ENCODE measurements at places on chromosomes 4 and X.

GRCh38 chr4:26248647-26249046 is 72.2 kb upstream of the RBPJ start:
- DNase-seq: no peak

- no peak for DNase-seq
Observed at GRCh38 chr4:173488074-173488473, 42.0 kb downstream of the HAND2 start.

GRCh38 chr4:81352446-81352835 is 119.3 kb downstream of the RASGEF1B start:
- no peak for DNase-seq

DNA sequence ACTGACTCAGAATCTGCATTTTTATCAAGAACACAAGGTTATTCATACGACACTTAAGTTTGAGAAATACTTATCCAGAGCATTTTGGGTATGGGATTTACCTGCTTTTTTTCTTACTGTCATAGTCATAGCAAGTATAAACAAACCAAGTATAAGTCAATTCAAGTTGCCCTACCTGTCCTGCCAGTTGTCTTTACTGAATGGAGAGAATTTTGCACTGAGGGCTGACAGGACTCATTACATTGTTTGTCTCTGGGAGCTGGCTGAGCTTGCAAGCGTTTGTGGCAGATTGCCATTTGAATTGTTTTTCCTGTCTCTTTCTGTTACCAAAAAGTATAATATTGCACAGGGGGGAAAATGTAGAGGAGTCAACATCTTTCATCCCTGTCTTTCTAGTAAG is 278.9 kb upstream of the MAGEC2 start:
- no peak for DNase-seq

DNA sequence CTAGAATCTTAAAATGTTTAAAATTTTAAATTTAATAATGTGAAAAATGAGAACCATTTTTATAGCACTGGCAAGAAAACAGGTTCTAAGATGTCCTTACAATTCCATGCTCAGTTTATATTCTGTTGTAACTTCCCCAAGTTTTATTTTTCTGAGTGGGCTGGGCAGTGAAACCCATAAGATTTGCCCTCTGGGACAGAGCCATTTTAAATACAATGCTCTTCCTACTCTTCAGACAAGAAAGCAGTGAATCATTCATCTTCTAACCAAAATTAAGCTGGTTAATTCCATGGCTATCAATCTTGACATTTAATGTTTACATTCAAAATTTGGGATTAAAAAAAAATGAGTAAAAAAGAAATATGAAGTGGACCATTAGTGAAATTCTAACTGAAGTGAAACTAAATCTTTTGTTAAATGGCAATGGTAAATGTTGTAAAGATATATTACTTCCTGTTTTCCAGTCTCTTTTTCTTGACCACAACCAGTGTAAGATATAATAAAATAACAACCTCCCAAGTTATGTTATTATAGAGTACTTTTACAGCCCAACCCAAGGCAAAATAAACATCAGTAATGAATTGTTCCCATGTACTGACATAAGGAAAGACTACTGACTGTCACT is 37.2 kb upstream of the PTPN13 start:
- DNase-seq: no peak

GRCh38 chrX:6292599-6292998 is 63.9 kb upstream of the NLGN4X start:
- DNase-seq: no peak

GRCh38 chrX:138150709-138151108 is 560.8 kb downstream of the FGF13 start:
- DNase-seq: no peak

GRCh38 chrX:129793604-129794191 is 13.9 kb downstream of the SASH3 start:
- no peak for DNase-seq

DNA sequence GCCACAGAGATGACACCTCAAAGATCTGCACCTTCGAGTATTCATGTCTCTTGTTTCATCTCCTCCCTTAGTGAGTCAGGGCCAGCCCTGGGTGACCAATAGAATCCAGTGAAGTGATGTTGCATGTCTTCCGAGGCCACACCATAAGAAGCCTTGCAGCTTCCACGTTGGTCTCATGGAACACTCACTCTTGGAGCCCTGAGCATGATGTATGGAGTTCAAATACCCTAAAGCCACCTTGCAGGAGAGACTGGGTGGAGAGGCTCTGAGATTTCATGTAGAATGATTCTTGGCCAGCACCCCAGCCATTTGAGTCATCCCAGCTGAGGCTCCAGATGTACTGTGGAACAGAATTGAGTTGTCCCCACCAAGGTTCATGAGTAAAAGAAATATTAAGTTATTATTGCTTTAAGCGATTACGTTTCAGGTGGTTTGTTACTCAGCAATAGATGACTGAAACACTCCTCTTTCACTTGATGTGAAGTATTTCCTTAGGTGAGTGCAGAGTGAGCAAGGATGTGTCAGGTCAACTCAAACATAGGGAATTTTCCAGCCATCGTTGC is 5.0 kb upstream of the RP2 start:
- DNase-seq: peak; percentile 10

- peak; percentile 58 for DNase-seq
Observed at GRCh38 chr4:108118505-108118904, 50.2 kb downstream of the LEF1 start.

GRCh38 chr4:126113058-126113457 is 798.3 kb downstream of the FAT4 start:
- DNase-seq: no peak

GRCh38 chrX:110156167-110156754 is 153.3 kb downstream of the TMEM164 start:
- peak; percentile 27 for DNase-seq

- DNase-seq: no peak
Observed at GRCh38 chr4:183229397-183229796, 90.7 kb downstream of the CLDN22 start.

DNA sequence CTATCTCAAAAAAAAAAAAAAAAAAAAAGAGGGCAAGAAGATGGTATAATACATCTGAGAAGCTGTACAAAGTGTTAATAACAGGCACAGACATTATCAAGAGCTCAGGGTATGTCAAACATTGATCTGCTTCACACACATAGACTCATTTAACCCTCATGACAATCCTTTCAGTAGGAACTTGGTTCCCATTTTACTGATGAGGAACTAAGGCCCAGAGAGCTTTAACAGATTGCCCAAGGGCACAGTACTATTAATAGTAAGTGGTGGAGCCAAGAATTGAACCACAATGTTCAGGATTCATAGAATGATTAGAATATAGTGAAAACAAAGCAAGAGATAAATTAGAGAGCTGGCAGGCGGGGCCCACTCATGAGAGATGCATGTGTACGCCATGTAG is 154.4 kb downstream of the EFHC2 start:
- no peak for DNase-seq

DNA sequence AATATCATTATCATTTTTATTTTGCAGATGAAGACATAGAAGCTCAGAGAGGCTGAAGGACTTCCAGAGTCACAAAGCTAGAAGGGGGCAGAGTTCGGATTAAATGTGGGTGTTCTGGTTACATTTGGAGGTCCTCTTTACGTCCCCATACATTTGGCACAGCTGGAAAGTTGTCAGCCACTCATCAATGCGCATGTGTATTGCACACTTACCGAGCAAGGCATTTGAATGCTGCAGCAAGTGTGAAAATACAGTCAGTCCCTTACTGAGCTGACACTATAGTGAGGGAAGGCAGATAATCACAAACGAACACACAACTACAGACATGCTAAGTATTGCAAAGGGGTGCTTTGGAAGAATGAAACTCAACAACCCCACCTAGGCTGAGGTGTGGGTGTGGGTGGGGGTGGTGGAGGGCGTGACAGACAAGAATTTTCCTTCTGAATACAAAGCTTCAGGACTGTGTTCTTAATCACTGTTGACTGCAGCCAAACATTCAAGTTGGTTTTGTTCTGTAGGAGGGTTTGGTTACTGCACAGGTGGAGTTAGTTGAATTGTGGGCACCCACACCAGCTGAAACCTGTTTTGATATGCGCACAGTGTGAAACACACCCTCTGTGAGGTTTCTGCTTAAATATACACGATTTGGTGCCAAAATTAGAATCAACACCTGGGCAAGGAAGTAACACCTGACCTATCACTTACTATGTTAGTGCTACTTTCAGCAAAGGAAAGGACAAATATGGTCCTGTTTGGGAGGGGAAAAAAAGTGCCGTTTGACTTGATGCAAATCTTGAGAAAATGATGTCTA is 72.4 kb downstream of the COQ2 start:
- DNase-seq: peak; percentile 40

DNA sequence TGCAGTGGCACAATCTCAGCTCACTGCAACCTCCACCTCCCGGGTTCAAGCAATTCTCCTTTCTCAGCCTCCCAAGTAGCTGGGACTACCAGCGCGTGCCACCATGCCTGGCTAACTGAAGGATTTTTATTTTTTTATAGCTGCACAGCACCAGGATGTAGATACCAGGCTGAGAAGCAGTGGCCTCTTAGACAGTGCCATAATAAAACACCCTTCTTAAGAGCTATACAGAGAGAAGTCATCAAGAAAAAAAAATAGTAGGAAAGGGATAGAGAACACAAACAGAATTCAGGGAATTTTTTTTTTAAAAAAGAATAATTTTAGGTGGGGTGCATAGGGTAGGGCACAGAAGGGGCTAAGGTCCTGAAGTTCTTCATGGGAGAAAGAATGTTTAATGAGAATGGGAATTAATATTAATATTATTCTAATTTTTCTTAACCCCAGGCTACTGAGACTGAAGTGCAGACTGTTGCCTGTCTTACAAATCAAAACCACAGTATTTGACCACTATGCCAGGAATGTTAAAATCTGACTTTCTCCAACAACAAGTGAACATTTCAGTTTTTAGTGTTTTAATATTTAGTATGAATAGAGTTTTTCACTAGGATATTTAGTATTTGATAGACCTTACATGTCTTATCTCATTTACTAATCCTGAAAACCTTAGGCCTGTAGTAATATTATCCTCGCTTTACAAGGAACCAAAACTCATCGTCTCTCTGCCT is 146.7 kb downstream of the KCNIP4 start:
- DNase-seq: no peak

DNA sequence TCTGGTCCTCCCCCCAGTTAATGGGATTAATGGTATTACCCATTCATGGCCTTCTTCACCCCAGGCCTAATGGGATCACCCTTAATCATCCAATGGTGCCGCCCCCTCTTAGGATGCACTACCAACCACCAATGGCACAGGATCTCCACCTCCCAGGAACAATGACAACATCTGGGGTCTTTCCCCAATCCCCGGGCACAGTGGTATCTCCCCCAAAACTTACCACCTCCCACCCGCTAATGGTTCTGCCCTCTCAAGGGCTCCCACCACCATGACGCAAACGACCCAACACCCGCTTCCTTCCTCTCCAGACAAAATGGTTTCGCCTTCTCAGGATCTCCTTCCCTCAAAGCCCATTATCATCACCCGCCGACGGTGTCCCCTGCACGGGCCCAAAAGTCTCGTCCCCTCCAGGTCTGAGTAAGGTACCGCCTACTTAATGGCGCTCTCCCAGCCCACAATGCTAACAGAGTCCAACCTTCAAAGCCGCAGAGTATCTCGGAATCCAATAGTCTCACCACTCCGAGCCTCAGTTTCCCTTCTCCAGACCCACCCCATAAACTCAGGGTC is 458 bp downstream of the GRIPAP1 start:
- DNase-seq: peak; percentile 46

- no peak for DNase-seq
Observed at GRCh38 chr4:16450031-16450430, 223.8 kb upstream of the TAPT1 start.

DNA sequence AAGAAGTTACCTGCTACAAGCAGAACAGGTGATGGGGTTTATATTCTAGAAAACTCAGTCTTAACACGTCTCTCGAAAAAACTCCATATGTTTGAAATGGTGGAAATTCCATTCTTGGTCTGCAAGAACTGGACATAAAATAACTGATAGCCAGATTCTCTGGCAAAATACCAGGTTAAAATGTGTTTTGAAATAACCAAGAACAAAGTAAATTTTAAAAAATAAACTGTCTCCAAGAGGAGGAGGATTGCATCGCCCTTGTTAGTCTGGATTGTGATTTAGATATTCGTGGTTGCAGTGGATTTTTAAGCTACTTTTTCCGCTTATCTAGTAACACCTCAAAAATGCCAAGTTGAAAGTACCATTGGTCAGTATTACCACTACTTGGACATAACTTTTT is 40.8 kb downstream of the CENPU start:
- DNase-seq: no peak

GRCh38 chr4:186717556-186717955 is 6.1 kb downstream of the FAT1 start:
- no peak for DNase-seq

- DNase-seq: no peak
Observed at GRCh38 chrX:10174810-10175209, 18.0 kb downstream of the CLCN4 start.

- no peak for DNase-seq
Observed at GRCh38 chrX:121641560-121641959, 594.1 kb downstream of the GLUD2 start.

GRCh38 chrX:34437586-34437985 is 219.5 kb downstream of the TMEM47 start:
- DNase-seq: no peak

GRCh38 chr4:20253735-20254409 is 2.2 kb downstream of the SLIT2 start:
- no peak for DNase-seq

GRCh38 chr4:174948826-174949225 is 30.7 kb downstream of the ADAM29 start:
- no peak for DNase-seq

- peak; percentile 41 for DNase-seq
Observed at GRCh38 chr4:146342600-146343192, 128.4 kb downstream of the REELD1 start.

- DNase-seq: no peak
Observed at GRCh38 chr4:124278477-124278876, 434.1 kb downstream of the ANKRD50 start.

- no peak for DNase-seq
Observed at GRCh38 chr4:17027495-17027894, 129.1 kb upstream of the LDB2 start.

- DNase-seq: no peak
Observed at GRCh38 chrX:110022599-110023448, 19.9 kb downstream of the TMEM164 start.

- no peak for DNase-seq
Observed at GRCh38 chr4:76188557-76188956, 25.1 kb downstream of the SCARB2 start.

- DNase-seq: no peak
Observed at GRCh38 chrX:100935767-100936166, 7.0 kb upstream of the XKRX start.

DNA sequence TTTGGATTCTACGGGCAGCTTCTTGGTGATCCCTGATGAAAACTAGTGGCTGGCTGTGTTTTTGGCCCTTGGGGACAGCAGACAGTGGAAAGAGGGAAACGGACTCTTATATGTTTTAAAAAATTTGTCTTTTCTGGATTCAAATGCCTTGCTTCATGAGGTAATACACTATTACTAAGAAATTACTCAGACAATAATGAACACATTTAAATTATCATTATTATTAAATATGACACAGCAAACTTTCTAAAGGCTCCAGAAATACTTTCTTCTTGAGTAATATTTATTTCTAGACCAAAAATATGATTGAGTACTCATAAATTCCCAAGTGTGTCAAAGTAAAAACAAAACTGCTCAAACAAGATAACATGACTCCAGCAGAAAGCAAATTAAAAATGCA is 520.7 kb upstream of the AADAT start:
- no peak for DNase-seq
